HT1080 (cell line): ENCODE measurements at places on chromosomes 5 and 9. TPM values are rescaled to one million over a fixed set of nuclear protein-coding genes. Genes with fewer than 3 reads are reported as not detected.
A peak's percentile ranks its signal among the peaks of the same experiment; 100 is the strongest.

The PDE6A gene
- total RNA-seq = not detected in 2 replicates

The IQGAP2 gene
- total RNA-seq = 0.10 and 0.16 TPM in 2 replicates

The RAD1 gene
- 79.0 and 113 TPM in 2 replicates for total RNA-seq

The MEIKIN gene
- total RNA-seq = not detected in 2 replicates

The OBP2B gene
- total RNA-seq = not detected in 2 replicates

The SLC1A1 gene
- 0.10 and 0.13 TPM in 2 replicates for total RNA-seq

The FOXI1 gene
- total RNA-seq = not detected in 2 replicates

GRCh38 chr5:111172504-111172903 lies 51.7 kb upstream of the CAMK4 start:
- peak; percentile 11 for DNase-seq

GRCh38 chr5:93868851-93869250 lies 127.5 kb upstream of the POU5F2 start:
- no peak for DNase-seq

GRCh38 chr5:96377597-96377996 lies 55.5 kb downstream of the PCSK1 start:
- DNase-seq = no peak

DNA sequence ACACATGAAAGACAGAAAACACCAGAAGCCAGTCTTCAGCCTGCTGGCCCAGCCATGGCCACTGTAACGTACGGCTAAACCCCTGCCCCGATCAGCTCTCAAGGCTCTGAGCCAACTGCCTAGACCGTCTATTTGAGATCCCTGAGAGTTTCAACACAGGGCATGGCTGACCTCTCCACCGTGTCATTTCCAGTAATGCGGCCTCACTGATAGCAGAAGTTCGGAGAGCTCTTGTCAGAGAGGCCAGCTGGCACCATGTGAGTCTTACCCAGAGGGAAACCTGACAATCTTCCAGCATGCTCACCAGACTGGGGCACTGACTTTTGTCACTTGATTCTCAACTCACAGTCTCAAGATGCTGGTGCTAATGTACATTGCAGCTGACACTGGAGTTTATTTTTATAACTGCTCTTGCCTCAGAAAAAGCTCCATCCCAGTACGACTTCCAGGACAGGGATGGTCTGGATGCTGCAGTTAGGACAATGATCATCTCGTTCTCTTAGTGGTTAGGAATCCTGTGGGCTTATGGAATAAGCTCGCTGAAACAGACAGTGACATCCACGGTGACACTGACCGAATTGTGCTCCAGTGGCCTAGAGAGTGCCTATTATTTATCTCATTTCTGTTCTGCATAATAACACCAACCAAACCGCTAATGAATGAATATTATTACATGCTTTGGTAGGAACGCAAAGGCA lies 372.7 kb downstream of the ICE1 start:
- no peak for DNase-seq

DNA sequence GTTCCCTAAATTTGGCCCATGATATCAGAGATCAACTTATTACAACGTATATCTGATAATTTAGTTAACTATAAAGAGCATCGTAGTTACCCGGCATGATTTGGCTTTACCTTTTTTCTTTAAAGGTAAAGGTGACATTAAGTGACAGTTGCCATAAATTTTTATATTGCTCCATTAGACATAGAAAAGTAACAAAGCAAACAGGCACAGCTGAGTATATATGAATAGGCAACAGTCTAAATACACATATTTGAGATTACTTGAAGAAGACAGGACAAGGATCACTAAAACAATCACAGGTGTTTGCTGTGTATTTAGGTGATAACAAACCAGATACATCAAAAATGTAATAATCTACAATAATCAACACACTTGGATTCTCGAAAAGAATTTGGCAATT lies 34.8 kb downstream of the RFX3 start:
- no peak for DNase-seq

- DNase-seq = peak; percentile 14
Measured at GRCh38 chr9:3329361-3329760, 196.4 kb downstream of the RFX3 start.

- no peak for DNase-seq
Measured at GRCh38 chr5:95713960-95714710, 17.0 kb upstream of the RHOBTB3 start.

DNA sequence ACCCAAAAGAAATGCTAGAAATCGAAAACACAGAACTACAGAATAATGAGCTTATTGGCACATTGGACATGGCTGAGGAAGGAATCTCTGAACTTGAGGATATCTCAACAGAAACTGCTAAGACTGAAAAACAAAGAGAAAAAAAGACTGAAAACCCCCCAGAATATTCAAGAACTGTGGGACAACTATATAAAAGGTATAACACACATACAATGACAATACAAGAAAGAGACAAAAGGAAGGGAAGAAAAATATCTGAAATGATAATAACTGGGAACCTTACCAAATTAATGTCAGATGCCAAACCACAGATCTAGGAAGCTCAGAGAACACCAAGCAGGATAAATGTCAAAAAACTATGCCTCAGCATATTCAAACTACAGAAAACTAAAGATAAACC lies 68.6 kb upstream of the TNPO1 start:
- DNase-seq = no peak

- peak; percentile 45 for DNase-seq
Measured at GRCh38 chr9:83280268-83280667, 217.3 kb upstream of the RASEF start.
